Peyer's patch (tissue), 4 donors: ENCODE measurements at places on chromosomes 12 and 14.

DNA sequence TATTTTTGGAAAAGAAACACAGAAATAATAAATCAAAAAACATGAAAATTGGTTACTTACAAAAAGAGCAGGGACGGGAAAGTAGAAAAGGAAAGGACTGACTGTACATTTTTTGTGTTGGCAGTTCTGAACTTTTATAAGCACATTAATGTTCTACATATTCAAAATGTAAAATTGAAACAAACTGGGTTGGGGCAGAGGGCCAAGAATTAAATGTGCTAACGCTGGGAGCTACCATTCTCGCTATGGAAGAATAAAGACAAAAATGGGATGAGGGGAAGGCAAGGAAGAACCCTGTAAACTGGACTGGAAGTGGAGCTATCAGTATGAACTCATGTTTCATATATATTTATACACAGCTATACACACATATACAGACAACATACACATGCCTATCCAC, 24.5 kb downstream of the ATP2B1 start:
- no peak for DNase-seq

GRCh38 chr12:80400571-80400991, 43.5 kb upstream of the PTPRQ start:
- no peak for DNase-seq

DNA sequence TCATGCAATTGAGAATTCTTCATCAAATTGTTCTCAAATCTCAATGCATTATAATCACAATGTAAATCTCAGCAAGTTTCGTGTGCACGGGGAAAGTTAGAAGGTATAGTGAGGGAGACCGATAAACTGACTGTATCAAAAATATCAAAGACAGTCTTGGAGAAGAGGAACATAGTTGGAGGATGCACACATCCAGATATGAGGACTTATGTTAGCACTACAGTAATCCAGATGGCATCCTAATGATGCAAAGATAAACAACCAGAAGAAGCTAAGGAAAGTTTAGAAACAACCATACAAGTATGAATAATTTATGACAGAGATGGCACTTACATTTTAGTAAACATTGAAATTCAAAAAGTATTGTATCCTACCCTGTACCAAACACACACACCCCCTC, 760.1 kb downstream of the RPS29 start:
- DNase-seq = no peak

GRCh38 chr12:64890873-64891468, 66.5 kb downstream of the TBC1D30 start:
- DNase-seq = no peak

- DNase-seq = no peak
Observed at GRCh38 chr14:29926701-29927375, 809 bp downstream of the PRKD1 start.

DNA sequence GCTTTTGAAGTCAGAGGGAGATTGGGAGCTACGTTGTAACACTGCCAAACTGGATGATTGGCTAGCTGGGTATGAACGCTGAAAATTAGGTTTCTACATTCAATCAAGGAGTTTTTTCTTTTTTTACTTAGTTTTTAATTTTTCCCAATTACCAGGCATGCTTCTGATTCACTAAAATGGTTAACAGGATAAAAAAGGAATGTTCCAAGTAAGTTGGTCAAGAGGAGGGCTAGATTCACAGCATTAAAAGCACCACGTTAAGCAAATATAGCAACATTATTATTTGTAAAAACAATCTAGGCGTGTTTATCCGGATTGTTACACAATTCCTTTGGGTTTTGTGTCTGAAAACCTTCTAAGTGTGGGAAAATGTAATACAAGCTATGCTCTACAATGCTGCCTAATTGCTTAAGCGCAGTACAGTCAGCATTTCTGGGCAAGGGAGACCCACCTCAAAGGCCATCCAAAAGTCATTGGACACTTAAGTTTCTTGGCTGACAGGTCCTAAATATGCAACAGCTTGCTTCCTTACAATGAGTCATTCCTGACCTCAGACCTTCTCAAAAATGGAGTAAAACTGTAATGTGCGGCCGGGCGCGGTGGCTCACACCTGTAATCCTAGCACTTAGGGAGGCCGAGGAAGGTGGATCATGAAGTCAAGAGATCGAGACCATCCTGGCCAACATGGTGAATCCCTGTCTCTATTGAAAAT, 1.2 kb downstream of the RPLP0 start:
- DNase-seq = no peak

DNA sequence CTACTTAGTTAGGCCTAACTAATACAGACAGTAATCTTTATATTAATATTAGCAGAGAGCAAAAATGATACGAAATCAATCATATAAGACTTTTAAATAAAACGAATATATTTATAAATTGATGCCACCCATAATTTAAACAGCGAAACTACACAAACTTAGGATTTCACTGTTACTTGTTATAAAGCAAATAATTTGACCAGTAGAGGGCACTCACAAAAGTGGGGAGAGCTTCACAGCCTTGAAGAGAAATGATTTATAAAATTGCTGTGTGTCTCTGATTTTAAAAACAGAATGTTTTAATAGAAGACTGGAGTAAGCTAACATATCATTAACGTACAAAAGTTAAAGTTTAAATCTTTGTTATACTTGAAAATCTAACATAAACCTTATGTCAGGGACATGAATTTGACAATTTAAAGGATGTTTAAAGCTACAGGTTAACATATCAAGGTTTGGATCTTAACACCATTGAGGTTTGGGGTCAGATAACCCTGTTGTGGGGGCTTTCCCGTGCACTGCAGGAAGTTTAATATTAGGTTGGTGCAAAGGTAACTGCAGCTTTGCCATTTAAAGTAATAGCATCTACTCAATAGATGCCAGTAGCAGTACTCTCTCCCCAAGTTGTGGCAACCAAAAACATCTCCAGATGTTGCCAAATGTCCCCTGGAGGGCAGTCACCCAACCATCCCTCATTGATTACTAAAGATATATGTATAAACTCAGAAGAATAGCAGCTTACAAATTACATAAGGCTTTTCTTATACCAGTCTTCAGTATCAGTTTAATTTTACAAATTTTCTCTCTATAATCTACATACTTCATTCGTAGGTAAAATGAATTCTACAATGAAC, 9.3 kb downstream of the KRAS start:
- DNase-seq = no peak

DNA sequence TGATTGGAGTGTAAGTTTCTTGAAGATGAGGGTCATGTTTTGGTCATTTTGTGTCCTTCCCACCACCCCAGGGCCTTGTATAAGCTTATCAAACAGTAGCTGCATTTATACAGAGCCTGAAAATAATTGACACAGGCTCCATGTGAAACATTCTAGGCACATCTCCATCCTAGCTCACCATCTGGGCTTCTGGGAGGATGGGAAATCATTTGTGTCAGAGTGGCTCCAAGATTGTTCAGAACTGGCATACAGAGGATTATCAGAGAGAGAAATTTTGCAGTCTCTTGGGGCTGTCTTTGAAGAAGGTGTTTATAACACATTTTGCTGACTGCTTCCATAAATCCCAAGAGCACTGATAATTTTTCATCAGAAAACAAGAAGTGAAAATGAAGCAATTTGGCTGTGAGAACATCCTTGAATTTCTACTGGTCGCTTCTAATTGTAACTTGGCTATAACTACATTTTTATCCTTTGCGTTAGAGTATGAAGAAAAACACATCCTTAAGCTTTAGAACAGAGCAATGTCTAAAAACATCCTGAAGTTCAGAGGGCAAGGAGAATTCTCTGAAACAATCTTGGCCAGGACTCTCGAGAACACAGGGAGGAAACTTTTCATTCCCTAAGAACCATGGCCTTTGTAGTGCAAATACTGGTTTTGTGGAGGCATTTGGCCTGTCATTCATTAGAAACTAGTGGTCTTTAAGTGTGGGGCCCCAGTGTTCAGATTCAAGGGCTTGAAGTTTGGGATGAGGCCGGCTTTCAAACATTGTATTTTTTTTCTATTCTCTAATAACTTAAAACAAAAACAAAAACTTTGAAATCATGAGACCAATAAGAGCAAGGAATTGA, 151.1 kb downstream of the DACT1 start:
- DNase-seq = no peak

DNA sequence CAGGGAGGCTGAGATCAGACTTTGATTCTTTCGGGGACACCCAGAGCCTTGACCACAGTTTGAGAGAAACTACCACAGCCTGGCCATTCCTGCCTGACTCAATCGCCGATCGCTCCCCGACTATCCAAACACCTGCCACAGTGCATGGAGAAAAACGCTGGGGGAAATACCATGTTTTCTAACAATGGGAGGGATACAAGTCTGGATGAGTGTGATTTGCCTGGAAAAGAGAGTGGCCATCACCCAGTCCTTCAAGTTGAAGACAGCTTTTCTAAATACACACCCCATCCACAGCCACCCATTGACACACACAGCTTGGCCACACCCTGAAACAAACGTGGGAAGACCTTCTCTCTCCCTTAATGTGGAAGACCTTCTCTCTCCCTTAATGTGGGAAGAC, 6.7 kb upstream of the VASH1 start:
- no peak for DNase-seq

GRCh38 chr14:87971010-87971409, 22.0 kb downstream of the GALC start:
- no peak for DNase-seq

- peak; percentile 66 for DNase-seq
Observed at GRCh38 chr12:104605685-104606084, 148.9 kb downstream of the CHST11 start.

- DNase-seq = no peak
Observed at GRCh38 chr12:20950248-20950647, 139.7 kb downstream of the SLCO1B3 start.

DNA sequence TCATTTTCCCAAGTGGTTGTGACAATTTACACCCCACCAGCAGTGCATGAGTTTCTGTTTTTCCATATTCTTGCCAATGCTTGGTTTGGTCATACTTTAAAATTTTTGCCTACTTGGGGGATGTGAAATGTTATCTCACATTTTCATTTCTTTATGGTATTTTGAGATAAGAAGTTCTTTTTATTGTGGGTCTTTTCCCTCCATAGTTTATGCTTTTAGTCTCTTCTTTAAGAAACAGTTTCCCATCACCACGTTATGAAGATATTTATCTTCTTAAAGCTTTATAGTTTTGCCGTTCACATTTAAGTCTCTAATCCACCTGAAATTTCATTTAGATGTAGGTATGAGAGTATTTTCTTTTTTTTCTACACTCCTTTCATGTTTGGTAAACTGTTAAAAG, 95.7 kb downstream of the PPM1A start:
- DNase-seq = no peak

- DNase-seq = peak; percentile 86
Observed at GRCh38 chr12:124992874-124993625, 395 bp upstream of the BRI3BP start.

DNA sequence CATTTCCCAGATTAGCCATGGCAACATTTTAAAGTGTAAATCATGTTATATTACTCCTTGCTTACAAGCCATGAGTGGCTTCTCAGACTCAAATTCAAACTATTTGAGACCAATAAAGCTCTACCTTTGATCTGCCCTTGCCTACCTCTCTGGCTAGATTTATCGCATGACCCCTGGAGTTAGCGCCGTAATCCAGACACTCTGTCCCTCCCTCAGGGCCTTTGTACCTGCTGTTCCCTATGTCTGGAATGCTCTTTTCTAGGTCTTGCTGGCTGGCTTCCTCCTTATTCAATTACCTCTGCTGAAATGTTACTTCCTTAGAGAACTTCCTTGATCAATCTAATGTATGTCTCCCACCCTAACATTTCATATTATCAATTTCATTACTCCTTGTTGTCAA, 16.3 kb downstream of the SIX4 start:
- DNase-seq = no peak

- no peak for DNase-seq
Observed at GRCh38 chr12:129619271-129619670, 284.6 kb downstream of the TMEM132D start.

GRCh38 chr12:57276935-57277563, 26.1 kb upstream of the STAC3 start:
- DNase-seq = no peak

DNA sequence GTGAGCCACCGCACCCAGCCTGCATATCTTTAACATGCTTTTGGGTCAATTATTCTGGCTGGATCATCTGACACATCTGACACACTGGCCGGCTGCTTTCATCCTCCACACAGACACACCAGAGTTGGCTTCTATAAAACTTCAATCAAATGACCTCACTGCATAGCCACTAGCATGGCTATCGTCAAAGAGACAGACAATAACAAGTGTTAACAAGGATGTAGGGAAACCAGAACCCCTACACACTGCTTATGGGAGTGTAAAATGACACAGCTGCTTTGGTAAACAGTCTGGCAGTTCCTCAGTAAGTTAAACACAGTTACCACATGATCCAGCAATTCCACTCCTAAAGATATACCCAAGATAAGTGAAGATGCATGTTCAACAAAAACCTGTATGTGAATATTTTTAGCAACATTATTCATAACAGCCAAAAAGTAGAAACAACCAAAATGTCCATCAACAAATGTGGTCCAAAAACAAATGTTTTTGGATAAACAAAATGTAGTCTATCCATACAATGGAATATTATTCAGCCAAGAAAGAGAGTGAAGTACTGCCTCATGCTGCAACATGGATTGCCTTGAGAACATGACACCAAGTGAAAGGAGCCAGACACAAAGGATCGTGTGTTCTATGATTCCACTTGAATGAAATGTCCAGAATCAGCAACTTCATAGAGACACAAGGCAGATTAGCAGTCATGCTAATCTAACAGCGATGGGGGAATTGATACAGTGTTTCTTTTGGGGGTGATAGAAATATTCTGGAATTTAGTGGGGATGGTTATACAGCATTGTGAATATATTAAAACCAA, 10.1 kb downstream of the KDM2B start:
- DNase-seq = no peak

DNA sequence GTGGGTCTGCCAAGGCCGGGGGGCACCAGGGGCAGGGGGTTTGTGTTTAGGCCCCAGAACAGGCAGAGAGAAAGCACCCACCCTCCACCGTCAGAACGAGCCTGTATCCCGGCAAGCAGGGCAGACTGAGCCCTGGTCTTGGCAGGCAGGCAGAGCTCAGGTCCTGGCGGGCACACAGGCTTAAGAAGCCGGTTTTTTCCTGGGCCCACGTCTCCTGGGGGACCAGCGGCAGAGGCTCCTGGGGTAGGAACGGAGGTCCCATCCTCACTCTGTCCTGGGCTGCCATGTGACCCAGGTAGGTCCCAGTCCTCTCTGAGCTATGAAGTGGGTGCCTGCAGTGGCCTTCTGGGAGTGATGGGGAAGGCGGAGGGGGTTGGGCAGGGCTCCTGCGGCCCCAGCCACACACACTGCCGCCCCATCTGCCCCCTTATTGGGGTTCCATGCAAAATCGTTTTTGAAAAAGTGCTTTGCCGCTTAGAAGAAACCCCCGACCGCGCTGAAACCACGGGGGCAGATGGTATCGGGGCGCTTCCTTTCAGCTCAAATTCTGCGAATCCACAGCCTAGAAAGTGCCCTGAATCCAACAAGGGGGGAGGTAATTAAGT, 24.2 kb downstream of the SH2B3 start:
- DNase-seq = peak; percentile 50

DNA sequence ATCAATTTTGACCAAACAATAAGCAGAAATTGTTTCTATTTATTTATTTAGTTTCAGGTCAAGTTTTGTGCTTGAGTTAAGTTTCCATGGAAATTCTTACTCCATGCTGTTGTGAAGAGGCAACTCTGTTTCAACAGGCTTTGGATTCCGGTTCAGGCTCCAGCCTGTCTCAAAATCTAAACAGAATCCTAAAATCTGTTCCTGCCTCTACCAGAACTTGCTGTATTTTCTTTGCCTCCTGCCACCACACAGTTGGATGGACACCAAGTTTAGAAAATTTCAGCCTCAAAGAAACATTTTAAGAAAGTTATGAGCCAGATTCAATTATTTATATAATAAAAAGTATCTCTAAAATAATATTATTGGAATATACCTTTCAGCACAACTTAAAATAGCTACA, 330.9 kb downstream of the FOXG1 start:
- DNase-seq = no peak

GRCh38 chr12:114952573-114953271, 268.7 kb upstream of the TBX3 start:
- no peak for DNase-seq
